ENCODE measurements at places on chromosomes 12 and 14.

DNA sequence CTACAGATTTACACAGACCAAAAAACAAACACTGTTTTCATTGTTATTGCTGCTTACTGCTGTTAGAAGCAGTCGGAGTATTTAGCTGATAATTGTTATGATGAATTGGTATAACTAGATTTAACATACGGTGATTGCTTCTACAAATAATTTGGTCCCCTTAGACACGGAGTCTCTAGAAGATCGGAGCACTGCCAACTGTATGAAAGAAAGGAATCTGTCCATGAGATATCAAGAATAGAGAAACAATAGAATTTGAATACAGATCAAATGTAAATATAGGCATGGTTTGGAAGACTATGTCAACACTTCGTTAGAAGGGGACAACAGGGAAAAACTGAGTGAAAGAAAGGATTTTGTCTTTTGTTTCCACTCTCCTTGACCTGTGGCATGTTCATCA, 110.9 kb downstream of the PPP2R5E start:
- no peak for DNase-seq

- no peak for DNase-seq
Observed at GRCh38 chr12:29581631-29582030, 84.1 kb upstream of the OVCH1 start.

- DNase-seq = no peak
Observed at GRCh38 chr12:52172956-52173355, 18.9 kb downstream of the KRT80 start.

DNA sequence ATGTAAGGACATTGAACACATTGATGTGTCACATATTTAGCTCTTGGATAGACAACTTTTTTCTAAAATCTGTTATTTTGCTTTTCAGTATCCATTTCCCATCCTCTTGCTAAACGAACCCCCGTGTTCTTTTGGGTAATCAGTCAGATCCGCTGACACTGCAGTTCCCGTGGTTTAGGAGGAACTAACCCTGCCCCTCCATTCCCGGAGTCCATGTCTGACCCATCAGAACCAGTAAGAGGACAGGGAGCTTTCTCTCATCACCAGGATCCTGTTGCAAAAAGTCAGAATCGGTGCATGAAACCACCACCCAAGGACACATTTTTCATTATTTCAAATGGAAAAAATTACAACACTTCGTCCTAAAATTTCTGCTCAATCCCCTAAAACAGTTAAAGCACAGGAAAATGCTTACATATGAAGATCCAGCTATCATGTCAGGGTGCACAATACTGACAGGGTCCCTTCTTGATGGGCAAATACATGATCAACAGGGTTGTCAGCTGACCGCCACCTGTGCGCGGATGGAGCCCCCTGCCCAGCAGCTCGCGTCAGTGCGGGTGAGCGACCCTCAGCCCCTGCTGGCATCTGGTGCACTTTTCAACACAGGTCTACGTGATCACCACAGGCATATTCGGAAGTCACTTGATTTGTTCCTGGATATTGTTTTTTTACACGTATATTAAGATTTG, 276.8 kb downstream of the ADGRD1 start:
- no peak for DNase-seq

DNA sequence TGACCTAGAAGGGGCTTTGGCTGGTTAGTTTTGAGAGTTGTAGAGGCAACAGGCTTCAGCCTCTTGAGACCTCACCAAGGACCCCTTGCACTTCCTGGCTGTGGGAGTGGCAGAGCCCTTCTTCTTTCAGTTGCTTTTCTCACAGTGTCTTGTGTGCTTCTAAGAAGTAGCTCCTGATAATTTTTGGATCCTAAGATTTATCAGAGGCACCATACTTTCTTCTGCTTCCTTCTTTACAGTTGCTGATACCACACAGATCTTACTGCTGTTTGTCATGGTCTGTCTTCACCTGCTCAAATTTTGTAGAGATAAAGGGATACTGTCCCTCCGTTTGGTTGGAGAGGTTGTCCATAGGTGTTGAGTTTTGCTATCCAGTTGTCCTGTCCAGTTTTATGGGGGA, 33.8 kb downstream of the VRK1 start:
- no peak for DNase-seq

- no peak for DNase-seq
Observed at GRCh38 chr12:57637364-57637763, 4.4 kb upstream of the B4GALNT1 start.

DNA sequence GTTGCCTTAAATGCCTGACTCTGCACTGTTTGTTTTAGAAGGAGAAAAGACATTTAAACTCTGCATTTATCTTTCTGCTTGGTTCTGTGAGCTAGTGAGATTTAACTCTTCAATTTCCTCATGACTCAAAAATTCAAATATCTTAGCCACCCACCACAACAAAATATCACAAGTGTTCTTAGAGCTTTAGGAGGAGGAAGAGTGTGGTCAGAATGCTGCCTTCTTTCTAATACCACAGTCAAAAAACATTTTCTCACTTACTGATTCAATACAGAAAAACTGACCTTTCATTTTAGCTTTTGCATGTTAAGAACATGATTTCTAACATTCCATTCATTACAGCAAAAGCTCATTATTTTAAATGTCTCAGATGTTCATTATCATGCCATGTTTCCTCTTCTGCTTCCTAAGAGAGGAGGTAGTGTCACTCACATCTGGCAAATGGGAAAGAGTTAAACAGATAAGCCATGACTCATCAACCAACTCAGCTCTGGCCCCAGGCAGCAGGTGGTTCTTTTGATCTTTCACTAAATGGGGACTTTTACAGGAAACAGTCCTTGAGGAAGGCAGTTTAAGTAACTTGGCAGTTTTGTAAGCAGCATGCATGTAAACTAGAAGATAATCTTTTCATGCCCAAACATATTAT, 56.4 kb upstream of the RNU6-8 start:
- DNase-seq = no peak

- DNase-seq = no peak
Observed at GRCh38 chr14:64614166-64614565, 64.4 kb downstream of the PPP1R36 start.

- DNase-seq = no peak
Observed at GRCh38 chr14:59318908-59319307, 130.4 kb downstream of the DAAM1 start.

GRCh38 chr14:44149597-44149996, 357.5 kb downstream of the FSCB start:
- DNase-seq = no peak

GRCh38 chr12:25040593-25040992, 91.7 kb upstream of the BCAT1 start:
- no peak for DNase-seq

DNA sequence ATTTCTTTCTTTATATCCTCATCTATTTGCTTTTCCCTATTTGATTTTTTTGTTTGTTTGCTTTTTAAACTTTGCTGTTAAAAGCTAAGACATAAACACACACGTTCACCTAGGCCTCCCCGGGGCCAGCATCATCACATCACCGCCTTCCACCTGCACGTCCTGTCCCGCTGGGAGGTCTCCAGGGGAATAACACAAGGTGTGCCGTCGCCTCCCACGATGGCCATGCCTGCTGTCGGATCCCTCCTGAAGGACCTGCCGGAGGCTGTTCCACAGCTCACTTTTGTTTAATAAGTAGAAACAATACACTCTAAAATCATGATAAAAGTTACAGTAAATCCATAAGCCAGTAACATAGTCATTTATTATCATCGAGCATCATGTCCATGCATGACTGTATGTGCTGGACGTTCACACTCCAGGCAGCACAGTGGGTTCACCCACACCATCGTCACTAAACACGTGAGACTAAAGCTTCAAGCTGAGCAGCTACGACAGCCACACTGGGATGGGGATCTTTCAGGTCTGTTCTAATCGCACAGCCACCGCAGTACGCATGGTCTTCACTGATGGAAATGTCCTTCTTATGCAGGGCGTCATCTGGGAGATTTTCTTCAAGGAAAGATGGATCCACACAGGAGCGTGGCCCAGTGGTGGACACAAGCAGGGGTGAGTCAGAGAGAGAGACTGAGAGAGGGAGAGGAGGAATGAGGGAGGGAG, 3.6 kb downstream of the RIMBP2 start:
- DNase-seq = no peak

DNA sequence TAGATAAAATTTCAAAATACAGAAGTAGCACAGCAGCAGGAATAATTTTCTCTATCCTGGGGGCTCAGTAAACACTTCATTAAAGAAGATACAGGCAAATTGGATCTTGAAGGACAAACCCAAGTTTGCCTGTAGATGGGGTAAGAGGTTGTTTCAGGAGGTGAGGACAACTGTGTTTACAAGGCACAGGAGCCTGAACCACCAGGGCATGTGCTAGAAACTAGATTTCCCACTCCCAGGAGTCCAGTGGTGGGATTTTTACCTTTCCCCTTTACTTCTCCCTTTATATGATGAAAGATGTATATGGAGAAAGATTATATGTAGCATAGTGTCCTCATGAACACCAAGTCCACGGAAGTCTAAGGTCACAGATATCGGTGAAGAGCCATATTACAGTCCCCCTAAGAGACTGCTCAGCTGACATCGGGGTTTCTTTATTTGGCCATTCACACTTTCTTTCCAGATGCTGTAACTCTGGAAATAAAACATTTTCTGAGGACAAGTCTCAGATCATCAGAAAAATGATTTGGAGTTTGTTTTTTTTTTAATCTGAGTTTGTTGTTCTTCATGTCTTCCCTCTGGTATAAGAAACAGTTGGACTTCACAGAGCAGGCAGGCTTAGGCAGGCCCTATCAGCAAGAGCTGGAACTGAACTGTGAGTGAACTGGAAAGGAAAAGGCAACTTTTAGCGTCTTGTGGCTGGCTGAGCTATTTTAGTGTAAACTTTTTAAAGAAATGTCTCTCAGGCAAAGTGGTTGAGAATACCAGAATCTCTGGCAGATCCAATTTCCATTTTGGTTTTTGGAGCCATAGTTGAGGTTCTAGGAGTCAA, 8.0 kb upstream of the EVL start:
- DNase-seq = peak; percentile 49

GRCh38 chr12:132153501-132154340, 9.5 kb downstream of the NOC4L start:
- peak; percentile 84 for DNase-seq

DNA sequence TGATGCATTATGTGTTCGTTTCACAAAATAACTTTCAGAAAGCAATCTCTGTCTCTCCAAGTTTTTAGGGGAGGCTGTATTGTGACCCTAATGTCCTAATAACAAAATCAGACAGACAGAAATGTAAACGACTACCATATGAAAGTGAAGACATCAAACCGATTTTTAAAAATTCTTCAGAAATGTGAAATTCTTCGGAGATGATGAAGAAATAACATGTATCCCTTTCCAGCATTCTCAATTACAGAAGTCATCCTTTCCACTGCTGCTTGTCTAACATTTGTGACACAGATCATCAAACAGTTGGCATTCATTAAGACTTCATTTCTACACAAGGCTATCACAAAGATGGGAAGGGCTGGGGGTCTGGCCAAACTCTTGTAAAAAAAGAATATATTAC, 41.0 kb downstream of the DMAC2L start:
- DNase-seq = no peak

GRCh38 chr12:96070670-96071279, 35.4 kb upstream of the LTA4H start:
- no peak for DNase-seq

GRCh38 chr12:56084958-56085543, 5.1 kb downstream of the ERBB3 start:
- DNase-seq = peak; percentile 66

GRCh38 chr12:112537710-112538396, 119.1 kb downstream of the PTPN11 start:
- no peak for DNase-seq

GRCh38 chr12:118574288-118574687, 197.9 kb downstream of the SUDS3 start:
- DNase-seq = no peak

DNA sequence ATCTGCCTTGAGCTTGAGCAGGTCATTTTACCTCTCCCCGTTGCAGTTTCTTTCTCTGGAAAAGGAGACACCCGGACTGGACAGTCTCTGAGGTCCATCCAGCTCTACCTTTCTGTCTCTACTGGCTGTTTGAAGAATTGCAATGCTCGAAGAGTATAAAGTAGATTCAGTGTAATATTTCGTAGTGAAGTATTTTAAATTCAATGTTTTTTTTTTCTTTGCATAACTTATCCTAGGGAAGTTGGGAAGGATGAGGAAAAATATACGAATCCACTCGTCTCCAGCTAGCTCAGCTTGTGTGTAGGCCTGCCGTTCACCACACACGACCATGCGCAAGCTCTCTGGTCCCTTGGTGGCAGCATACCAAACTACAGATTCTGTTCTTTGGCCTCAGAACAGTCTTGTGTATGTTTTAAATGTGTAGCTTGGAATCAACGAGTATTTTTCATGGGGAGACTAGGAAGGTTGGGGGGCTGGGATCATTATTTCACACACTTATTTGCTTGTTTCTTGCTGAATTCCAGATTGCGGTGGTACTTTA, 307.9 kb downstream of the CACNA1C start:
- no peak for DNase-seq

DNA sequence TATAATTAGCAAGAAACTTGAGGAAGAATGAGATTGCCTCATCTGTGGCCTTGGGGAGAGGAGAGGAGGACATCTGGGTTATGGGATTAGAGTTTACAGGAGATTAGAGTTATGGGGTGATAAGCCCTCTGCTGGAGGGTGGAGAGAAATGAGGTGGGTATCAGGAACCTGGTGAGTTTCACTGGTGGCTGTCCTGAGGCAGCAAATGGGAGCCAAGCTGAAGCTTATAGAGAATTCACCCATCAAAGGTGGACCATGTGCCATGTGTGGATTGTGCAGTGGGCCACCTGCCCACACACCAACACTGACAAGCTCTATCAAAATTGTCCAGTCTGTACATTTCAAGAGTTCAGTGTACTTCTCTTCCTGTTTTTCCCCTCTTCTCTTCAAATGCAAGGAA, 135.3 kb downstream of the AEBP2 start:
- no peak for DNase-seq

- no peak for DNase-seq
Observed at GRCh38 chr14:44889595-44890471, 71.9 kb downstream of the KLHL28 start.

- DNase-seq = no peak
Observed at GRCh38 chr12:58741226-58741625, 179.1 kb downstream of the LRIG3 start.

DNA sequence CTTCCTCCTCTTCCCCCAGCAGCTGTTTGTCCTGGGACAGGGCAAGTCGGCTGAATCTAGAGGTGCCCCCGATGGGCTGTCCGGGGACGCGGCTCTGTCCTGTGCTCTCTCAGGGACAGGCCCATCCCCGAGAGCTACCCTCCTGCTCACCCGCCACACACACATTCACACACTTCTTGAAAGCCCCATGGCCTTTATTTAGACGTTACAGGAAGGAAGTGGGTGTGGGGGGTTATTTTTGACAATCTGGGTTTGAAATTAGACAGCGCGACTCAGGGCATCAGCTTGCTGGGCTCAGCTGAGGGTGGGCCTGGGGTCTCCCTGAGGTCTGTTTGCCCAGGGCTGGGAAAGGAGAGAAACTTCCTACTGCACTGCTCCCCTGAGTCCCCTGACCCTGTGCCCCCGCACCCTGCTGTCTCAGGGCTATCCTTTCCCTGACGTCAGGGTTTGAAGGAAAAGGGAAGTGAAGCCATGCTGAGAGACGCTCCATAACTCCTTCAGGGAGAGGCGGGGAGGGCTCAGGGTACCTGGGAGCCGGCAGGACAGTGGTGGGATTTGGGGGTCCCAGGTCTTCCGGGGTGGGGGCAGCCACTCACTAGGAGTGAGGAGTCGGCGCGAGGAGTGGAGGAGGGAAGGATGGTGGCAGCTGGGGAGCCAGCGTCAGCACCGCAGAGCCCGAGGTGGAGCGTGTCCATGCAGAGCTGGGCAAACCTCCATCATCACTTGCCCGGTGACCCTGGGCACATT, 8.1 kb downstream of the PTPN6 start:
- DNase-seq = peak; percentile 80

Data from activated naive CD4-positive, alpha-beta T cell treated with anti-CD3 and anti-CD28 coated beads, Interleukin-2, amount 10 ng/mL, durations not matched to agents 7 days and 5 days (primary cell).